ENCODE measurements at places on chromosomes 12 and 14.

- DNase-seq: no peak
These were observed 43.9 kb downstream of the FRS2 start for GRCh38 chr12:69514111-69514510.

- peak; percentile 20 for DNase-seq
These were observed 3.4 kb upstream of the C3AR1 start for GRCh38 chr12:8069582-8069981.

DNA sequence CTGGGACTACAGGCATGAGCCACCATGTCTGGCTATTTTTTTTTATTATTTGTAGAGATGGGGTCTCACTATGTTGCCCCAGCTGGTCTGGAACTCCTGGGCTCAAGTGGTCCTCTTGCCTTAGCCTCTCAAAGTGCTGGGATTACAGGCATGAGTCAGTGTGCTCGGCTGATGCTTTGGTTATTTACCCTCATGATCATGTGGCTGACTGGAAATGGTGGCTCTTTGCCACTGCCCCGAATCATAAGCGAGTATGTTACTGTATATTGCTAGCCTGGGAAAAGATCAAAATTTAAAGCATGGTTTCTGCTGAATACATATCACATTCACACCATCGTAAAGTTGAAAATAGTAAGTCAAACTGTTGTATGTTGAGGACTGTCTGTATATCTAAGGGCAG lies 101.1 kb downstream of the RGS6 start:
- DNase-seq: no peak

- no peak for DNase-seq
These were observed 81.7 kb downstream of the PRKAB1 start for GRCh38 chr12:119749666-119750065.

GRCh38 chr12:64256166-64256800 lies 34.2 kb upstream of the KICS2 start:
- DNase-seq: peak; percentile 85

Data from suppressor macrophage treated with lipopolysaccharide for 1 hour (primary cell).